AG09319 (cell line): ENCODE measurements at places on chromosomes 3 and 15.

DNA sequence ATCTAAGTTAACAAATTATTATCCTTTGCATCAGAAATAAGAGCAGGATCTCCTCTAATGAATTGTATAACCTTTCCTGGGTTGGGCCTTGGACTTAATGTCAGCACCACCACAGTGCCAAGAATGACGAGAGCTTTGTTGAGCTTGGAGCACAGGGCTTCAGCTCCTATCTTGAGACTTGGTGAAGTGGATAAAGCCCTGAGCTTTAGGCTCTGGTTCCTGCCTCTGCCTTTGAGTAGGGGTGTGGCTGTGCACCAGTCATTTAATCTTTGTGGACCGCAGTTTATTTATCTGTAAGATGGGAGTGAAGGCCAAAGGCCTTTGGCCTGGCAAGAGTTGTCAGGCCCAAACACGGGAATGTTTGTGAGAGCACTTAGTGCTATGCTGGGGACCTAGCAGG is 162.2 kb downstream of the VGLL4 start:
- DNase-seq = no peak

DNA sequence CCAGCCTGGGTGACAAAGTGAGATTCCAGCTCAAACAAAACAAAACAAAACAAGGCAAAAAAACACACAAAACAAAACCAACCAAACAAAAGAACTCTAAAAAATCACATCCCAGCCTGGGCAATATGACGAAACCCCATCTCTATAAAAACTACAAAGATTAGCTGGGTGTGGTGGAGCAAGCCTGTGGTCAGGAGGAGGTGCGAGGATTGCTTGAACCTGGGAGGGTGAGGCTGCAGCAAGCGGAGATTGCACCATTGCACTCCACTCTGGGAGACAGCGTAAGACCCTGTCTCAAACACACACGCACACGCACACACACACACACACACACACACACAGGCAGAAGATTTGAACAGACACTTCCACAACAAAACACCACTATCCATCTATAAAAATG is 99.6 kb downstream of the SHQ1 start:
- DNase-seq = no peak

DNA sequence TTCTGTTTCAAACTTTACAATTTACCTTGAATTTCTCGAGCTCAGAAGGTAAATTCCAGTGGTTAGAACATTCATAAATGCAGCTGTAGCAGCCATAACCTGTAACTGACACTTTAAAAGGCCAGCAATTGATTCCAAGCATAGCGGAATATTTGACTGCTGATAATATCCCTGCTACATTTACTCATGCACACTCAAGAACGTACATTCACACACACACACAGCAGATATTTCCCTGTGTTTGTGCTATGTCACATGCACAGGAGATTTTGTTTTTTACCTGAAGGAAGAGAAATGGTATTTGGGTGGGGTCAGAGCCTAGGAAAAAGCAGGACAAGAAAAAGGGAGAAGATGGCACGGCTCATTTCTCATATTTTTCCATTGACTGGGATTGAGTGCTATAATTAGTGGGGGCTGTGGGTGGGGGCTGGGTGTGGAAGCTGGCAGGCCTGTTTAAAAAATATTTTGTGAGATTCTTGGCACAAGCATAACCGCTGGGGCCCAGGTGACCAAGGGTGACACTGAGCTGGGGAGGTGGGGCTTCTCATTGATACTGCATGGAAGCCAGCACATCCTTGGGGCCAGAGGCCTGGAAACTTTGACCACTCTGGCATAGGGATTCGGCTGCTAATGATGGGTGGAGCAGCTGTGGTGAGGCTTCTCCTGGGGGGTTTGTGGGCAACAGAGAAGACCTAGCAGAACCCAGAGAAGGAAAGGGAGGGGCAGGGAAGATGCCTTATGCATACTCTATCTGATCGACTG is 88.9 kb upstream of the TPRG1 start:
- no peak for DNase-seq

DNA sequence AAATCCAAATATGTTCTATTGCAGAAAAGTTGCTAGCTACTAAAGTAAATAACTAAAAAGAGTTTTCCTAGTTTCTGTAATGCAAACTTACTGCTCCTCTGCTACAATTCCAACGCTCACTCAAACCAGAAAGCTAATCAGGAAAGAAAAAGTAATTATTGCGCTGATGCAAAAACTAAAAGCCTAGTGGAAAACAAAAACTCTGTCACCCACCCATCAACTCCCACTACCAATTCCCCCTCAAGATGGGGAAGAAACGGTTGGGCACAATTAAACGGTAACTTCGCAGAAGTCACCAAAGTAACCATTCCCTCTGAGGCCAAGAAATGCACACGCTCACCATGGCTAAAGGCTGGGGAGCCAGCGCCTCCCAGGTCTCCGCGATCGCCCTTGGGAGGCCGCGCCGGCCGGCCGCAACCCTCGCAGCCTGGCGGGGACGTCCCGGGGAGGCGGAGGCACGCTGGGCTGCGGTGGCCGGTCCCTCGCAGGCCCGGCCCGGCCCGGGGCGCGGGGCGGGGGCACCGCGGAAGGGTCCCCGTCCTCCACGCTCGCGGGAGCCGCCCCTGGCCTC is 684 bp downstream of the SLTM start:
- DNase-seq = no peak

GRCh38 chr3:107268469-107268868 is 108.8 kb upstream of the CCDC54 start:
- no peak for DNase-seq
